Activated CD4-positive, alpha-beta T cell treated with anti-CD3 and anti-CD28 coated beads, Interleukin-10, Interleukin-2, amounts not matched to agents 100 ng/mL and 50 ng/mL, durations not matched to agents 16 hours and 8 hours (primary cell): ENCODE measurements at places on chromosomes 7 and 10.

- DNase-seq: no peak
Measured at GRCh38 chr7:150982351-150982750, 4.2 kb upstream of the KCNH2 start.

DNA sequence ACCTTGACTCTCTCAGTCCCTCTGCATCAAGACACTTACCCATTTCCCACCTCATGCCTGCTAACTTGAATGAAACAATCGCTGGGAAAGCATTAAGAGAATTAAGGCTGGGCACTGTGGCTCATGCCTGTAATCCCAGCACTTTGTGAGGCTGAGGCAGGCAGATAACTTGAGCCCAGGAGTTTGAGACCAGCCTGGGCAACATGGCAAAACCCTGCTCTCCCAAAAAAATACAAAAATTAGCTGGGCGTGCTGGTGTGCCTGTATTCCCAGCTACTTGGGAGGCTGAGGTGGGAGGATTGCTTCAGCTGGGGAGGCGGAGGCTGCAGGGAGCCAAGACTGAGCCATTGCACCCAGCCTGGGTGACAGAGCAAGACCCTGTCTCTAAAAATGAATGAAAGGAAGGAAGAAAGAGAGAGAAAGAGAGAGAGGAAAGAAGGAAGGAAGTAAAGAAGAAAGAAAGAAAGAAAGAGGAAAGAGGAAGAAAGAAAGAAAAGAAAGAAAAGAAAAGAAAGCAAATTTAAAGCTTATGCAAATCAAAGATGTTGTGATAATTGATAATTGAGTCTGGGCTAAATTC lies 646 bp downstream of the SERPINE1 start:
- DNase-seq: no peak

DNA sequence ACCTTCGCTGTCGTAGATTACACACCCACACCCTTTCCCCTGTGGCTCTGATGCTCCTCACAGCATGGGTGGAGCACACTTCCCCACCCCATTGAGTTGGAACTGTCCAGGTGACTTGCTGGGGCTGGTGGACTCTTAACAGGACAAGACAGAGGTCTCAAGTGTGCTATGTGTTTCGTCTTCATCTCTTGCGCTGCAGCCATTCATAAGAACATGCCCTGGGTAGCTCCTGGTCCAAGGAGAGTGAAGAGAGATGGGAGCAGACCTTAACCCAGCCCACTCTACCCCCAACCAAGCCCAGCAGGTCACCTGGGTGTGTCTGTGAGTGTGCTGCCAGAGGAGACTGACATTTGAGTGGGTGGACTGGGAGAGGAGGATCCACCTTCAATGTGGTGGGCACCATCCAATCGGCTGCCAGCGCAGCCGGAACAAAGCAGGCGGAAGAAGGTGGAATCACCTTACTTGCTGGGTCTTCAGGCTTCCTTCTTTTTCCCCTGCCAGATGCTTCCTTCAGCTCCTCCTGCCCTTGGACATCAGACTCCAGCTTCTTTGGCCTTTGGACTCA lies 112.4 kb downstream of the HTR5A start:
- no peak for DNase-seq

DNA sequence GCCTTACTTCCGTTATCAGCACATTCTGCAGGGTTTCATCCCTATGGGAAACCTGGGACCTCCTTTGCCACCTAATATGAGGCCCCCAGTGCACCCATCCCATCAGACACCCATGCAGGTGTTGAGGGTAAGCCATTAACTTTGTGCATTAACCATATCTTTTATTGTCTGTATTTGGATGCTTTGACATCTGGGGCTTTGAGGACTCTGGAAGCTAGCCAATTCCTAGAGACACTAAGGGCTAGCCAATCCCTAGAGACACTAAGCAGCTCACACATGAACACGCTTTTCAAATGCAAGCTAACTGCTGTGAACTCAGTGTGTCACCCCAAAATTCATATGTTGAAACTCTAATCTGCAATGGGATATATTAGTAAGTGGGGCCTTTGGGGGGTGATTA lies 272.5 kb upstream of the COBL start:
- DNase-seq: no peak

GRCh38 chr10:5888351-5888750 lies 1.3 kb downstream of the ANKRD16 start:
- DNase-seq: no peak

GRCh38 chr7:33837356-33837851 lies 67.9 kb upstream of the BMPER start:
- no peak for DNase-seq

DNA sequence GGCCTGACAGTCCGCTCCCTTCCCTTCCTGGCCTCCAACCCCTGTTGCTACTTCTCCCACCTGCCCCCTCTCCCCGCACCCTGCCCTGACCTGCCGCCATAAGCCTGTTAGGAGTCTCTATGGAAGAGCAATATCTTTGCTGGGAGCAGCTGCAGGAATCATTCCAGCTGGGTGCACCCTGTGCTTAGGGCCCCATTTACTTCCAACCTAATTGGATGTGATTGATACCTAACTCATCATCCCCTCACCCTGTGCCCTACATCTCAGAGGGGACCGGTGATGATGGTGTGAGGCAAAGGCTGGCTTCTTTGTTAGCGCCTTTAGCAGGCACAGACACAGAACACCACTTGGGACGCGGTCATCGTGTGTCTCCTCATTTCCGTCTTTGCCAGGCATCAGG lies 80.0 kb upstream of the FAM180A start:
- DNase-seq: no peak

DNA sequence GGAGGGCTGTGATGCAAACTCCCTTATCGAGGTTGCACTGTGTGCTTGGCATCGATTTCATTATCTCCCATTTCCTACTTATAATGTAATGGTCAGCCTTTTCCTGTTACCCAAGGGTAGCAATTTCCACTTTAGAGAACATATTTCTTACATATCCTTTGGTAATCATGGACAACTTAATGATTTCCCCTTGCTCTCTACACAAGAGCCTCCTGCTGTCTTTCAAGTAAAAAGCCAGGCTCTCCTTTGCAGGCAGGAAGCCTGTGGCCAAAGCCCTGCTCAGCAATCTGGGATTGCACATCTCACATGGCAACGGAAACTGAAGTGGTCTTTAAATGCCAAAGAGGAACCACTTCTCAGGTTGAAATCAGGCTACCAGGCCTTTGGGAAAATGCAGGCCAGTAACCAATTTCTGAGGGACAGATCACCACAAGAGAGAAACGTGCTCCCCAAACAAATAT lies 86.7 kb upstream of the IKZF1 start:
- DNase-seq: no peak

DNA sequence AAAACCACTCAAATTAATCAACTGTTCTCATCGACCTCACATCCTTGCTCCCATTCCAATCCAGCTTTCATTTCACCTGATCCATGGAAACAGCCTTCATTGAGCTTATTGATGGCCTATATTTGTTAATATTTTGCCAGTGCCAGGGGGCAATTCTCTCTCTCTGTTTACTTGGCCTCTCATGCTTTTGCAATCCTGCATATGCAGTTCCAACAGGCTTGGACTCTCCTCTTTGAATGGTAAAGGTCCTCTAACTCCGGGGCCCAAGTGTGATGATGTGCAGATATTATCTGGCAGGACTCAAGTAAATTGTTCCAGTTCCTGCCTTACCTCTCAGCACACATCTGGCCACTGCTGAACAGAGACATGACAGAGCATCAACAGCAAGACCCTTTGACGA lies 67.3 kb downstream of the ZNF783 start:
- no peak for DNase-seq

DNA sequence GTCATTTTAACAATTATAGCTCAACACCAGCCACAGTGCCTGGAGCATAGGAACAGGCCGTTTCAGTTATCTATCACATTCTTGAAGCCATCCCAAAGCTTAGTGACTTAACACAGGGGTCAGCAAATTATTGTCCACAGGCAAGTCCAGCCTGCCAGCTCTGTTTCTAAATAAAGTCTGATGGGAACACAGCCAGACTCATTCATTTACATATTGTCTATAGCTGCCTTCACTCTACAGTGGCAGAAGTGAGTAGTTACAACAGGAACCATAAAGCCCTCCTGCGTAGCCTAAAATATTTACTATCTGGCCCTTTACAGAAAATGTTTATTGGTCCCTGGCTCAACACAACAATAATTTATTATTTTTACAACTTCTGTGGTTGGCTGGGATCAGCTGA lies 407.5 kb upstream of the AUTS2 start:
- no peak for DNase-seq

DNA sequence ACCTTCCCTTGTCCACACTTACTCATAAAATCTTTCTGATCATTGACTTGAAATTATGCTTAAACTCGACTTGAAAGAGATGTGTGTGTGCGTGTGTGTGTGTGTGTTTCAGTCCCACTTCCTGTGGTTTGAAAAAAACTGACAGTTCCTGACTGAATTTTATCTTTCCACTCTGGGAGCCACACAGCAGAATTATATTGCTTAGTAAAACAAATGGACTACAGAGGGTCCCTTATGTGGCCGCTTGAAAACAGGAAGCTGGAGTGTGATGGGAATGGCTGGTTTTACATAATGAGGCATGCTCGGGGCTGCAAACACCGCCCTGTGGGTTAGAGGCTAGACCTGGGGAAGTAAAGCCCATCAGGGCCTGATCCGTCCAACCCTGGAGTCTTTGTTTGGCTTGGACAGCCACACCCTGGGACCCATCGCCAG lies 54.8 kb downstream of the LYZL1 start:
- DNase-seq: no peak

GRCh38 chr10:71268247-71268691 lies 50.8 kb upstream of the SLC29A3 start:
- DNase-seq: no peak

DNA sequence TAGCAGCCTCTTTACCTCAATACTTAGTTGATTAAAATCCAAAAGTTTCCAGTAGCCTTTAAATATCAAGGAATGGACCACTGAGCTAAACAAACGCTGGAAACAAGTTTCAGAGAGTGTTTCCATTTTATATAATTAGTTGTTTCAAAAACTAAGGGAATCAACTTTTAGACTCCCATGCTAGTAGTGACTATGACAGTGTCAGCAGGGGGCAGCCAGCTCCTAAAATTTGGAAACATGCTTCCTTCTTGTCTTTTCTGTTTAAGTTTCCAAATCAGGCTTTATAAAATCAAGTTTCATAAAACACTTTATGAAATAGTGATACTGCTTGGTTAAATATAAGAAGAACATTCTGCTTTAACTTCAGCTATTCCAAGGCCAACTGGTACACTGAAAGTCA lies 138.2 kb upstream of the TMEM229A start:
- DNase-seq: no peak

DNA sequence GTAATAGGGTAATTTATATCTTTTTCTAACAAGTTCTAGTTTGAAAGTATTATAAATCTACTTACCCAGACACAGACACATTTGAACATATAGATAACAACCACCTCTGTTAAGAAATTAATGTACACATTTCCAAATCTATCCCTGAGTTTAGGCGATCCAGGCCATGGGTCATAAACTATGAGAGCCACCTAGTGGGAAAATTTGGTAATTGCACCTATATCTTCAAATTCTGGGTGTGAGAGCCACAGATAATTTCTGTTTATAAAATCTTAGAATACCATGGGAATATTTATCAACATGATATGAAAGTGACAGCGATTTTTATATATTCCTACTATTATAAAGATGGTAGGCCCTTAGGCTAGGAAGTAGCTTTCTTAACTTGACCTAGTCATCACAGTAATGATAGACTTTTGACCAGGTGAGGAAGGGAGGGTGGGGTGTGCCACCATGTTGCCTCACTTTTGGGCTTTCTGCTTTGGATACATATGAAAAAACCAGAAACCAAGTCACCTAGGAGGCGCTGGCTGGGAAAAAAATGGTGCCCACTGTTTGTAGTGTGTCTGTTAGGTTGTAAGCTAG lies 8.0 kb upstream of the EPHA1 start:
- peak; percentile 50 for DNase-seq

DNA sequence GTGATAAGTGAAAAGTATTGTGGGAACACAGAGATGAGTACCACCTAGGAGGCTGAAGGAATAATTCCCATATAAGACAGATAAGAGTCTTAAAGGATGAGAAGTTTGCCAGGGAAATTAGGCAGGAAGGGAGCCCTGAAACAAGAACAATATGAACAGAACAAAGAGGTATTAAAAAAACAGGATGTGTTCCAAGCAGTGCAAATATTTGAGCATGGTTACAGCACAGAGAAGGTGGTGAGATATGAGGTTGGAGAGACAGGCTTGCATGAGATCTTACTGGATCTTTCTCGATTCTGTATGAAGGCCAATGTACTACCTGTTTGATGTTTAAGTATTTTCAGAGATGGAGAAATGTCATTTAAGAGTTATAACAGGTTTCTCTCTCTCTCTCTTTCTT lies 20.3 kb downstream of the TAC1 start:
- DNase-seq: no peak

- no peak for DNase-seq
Measured at GRCh38 chr7:108581655-108582491, 12.2 kb downstream of the DNAJB9 start.

DNA sequence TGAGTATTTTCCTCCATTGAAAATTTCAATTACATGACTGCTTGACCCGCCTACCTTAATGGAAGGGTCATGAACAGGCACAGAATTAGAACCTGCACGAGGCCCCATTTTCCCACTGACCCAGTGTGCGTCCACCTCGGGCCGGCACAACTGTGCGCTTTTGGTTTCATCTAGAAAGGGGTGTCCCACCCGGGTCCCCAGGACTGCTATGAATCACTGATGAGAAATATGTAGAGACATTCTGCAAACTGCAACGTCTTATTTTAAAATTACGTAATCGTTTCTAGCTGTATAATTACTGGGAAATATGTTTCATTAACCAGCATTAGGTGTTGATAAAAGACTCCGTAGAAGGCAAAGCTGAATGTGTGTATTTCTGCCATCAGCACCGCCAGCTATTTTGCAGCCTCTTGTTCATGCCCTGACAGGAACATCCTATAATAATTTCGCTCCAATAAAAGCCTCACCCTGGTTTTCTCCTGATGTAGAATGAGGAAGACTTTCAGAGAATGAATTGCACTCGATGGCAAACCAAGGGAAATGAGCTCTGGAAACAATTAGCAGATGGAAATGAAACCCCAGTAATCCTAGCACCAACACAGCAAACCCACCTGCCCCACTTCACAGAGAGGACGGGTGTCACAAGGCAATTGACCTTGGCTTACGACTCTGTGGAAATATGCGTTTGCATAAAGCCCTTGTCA lies 562.1 kb downstream of the DNAJB6 start:
- no peak for DNase-seq

GRCh38 chr7:135282561-135283254 lies 49.1 kb downstream of the STRA8 start:
- peak; percentile 42 for DNase-seq

- DNase-seq: no peak
Measured at GRCh38 chr10:52499281-52499680, 185.2 kb downstream of the DKK1 start.

GRCh38 chr10:28939281-28940157 lies 262.2 kb downstream of the BAMBI start:
- DNase-seq: no peak

GRCh38 chr10:3538291-3538655 lies 246.7 kb downstream of the KLF6 start:
- DNase-seq: no peak

GRCh38 chr7:26048663-26049062 lies 103.3 kb upstream of the NFE2L3 start:
- no peak for DNase-seq

DNA sequence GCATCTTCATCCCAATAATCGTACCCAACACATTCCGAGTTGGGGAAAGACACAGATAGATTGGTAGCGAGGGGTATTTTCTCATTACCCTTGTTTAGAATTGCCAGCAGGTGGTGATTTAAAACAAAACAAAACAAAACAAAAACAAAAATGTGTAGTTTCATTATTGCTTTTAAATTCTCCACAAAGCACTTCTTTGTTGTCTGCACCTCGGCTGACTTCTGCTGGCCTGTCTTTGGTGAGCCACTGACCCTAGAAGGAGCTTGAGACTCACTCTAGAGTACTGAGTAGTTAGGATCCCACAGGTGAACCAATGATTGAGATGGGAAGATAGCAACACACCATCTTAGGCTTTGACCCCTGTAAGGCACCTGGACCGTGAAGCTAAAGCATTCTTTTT lies 105.4 kb upstream of the BET1 start:
- no peak for DNase-seq
